Anterior cingulate cortex (tissue), 58 donors: ENCODE measurements at places on chromosomes 1 and 21.

DNA sequence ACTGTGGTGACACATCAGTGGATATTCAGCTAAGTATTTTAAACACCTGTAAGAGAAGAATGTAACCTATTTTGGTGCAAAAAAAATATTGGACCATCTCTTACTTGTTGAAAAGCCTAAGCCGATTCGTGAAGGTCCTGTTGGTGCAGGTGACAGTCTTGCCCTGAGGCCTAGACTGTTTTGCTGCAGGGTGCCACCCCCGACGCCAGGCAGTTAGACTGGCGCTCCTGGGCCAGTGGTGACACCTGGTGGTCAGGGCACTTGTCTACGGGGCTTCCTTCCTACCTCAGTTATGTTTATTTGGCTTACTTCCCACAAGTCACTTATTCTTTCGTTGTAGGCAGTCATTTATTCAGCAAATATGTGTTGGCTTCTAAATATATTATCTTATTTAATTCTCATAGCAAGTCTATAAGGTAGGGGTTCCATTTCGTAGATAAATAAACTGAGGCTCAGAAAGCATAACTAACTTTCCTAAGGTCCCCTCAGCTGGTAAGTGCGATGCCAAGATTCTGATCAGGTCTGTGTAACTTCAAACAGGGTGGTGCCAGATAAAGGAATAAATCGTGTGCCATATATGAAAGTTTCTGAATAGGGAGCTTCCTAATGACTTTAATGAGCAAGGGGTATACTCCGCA, 1.9 kb downstream of the EEIG2 start:
- peak; percentile 17 for DNase-seq

DNA sequence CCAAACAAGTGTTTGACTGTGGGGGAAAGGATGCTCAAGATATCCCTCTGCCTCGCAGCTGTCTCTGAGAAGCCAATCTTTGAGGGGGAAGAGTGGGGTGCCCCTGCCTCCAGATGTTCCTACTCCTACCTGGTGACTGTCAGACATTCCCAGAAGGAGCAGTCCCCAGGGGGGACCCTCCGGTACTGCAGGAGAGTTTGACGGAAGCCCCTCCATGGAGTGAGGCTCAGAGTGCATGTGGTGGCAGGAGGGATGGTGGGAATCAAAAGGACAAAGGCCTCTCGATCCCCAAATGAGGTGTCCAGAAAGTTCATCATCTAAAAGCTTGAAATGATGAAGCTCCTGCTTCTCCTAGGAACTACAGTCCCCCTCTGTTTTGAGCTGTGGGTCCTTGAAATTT, 5.3 kb downstream of the SLC27A3 start:
- no peak for DNase-seq

- DNase-seq: no peak
These were observed 62.6 kb downstream of the ABL2 start for GRCh38 chr1:179166663-179167417.

GRCh38 chr1:156368157-156368658, 803 bp upstream of the RHBG start:
- DNase-seq: no peak

DNA sequence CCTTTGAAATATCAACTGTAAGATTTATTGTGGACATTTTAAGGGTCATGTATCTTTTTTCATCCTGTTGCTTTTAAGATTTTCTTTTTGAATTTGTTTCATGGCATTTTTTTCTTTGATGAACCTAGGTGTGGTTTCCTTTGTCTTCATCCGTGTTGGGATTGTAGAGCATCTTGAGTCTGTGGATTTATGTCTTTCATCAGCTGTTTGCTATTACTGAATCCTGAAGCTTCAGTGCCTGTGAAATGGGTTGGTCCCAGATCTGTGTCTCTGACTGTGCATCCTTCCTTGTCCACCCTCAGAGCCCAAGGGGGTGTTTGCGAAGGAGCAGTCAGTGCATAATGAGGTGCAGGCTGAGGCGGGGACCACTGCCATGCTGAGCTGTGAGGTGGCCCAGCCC, 37.3 kb downstream of the OBSCN start:
- DNase-seq: no peak

DNA sequence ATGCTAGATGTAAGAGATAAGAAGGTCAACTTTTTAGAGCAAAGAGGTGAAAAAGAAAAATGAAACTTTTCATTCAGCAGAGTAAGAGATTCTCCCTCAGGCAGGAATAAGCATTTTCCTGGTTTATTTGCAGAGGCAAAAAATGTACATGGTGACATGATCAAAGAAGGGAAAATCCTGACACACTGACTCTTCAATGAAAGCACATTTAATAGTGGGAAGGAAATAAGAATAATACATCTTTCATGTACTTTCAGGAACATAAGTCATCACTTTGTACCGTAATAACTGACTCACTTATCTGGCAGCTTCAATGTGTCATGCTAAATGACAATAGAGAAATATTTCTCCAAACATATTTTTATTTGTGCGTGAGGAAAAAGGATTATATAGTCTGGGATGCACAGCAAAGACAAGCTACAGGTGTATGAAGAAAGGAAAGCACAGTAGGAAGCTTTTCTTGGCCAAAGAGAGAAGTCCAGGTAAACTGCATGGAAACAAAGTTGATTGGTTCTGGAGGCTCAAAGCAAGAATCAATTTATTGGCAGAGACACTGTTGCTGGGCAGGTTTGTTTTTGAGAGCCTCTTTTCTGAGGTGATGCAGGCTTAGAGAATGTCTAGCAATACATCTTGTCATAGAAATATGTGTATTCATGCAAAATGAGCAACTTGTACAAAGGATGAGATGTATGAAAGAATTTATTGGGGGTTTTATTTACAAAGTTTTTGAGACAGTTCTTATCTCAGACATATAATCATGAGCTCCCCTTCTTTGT, 1409.0 kb downstream of the PLA2G4A start:
- DNase-seq: no peak

DNA sequence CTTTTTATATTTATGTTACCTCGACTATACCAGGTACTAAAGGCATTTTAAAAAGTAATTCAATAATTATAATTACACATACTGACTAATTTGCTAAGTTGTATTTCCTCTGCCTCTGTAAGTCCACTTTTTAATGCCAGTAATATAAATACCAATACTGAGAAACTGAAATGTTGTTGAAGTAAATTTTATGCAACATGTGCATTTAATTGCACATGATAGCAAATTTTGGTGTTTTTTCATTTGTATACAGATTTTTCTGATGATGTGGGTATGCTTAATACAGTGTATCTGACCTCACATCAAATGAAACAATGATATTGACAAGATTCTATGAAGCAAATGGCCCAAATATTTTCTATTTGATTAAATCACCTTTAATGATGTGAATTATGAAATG, 1531.6 kb downstream of the KCNT2 start:
- no peak for DNase-seq

DNA sequence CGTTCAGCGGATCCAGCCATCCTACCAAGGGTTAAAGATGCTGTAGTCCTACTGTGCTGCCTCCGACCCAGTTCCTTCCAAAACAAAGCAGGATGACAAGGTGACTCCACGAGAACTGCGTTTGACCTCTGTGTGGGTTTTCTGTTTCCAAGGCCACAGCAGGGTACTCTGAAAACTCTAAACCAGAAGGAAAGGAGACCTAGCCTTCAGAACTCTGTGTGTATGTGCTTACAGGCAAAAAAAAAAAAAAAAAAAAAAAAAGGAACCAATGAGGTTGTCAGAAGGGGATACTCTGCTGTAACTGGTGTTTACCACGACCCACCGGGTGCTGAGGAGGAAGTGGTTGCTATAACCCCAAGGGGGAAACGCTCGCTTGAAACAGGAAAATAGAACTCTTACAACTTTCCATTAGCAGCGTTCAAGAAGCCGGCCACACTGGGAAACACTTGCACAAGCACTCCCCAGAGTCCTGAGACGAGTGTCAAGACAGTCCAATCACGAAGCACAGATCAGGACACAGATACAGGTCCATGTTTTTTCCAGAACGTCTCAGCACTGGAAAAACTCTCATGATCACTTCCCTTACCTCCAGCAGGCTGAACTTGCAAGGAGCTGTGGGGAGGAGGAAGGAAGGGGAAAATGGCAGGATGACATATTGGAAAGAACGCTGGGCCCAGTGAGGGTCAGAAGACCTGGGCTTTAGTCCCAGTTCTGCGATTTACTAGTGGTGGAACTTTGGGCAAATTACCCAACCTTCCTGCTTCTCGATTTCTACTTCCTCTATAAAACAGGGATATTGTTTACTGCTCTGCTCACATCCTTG, 64.0 kb downstream of the ITPKB start:
- DNase-seq: no peak

- DNase-seq: no peak
These were observed 29.0 kb downstream of the SOAT1 start for GRCh38 chr1:179322557-179322956.

DNA sequence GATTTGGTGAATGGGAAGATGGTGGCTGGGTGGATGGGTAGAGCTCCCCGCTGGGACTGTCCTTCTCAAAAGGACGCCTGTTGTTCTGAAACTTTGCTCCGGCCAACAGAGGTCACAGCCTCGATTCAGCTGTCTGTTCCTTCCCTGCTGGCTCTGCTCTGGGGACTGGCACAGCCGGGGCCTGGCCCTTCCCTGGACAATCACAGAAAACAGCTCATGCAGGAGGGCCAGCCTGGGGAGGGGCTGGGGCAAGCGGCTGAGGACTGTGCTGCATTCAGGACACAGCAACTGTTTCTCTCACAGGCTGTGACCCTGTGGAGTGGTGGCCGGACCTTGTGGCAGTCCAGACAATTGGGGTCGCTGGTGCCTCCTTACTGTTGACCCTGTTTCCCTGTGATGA, 110.7 kb upstream of the TMEM51 start:
- peak; percentile 83 for DNase-seq

GRCh38 chr1:9321480-9321849, 28.8 kb downstream of the SPSB1 start:
- no peak for DNase-seq

DNA sequence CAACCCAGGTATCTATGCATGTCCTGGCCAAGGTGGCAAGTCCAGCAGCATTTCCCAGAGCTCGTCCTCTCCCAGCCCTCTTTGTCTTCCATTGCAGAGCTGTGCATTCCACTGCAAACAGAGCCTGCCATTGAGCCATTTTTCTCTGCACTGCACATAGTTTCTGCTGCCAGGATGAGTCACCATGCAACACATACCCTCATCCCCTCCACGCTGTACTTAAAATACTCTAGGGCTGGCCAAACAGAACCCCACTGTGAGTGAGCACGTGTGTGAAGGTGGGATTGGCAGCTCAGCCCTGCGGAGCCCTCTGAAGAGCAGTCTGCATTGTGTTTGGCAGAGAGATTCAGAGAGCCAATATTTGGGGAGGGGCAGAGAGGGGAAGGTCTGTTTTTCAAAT, 3.9 kb upstream of the ATP1B1 start:
- peak; percentile 75 for DNase-seq

DNA sequence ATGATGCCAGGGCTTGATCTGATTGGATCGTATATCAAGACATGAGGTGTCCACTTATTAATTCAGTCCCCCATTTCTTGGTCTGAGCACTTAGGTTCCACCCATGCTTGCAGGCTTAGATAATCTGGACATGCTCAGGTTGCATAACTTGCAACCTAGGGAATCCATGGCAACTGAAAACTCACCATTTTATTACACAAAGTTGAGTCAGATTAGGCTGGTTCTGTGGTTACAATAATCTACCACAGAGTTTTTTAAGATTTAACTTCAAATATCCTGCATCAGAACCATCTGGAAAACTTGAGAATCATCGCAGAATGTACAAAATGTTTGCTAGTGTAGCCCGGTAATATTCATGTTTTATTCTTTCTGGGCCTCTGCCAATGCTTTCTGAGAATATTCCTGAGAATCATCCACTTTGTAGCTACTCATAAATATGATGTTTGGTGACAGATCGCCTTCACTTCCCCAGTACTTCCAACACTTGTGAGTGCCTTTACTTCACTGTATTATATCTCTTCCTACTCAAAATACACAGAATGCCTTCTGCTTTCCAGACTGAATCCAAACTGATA, 707.2 kb upstream of the ADAMTS5 start:
- DNase-seq: no peak

GRCh38 chr21:36976882-36977651, 10.6 kb upstream of the HLCS start:
- DNase-seq: no peak

GRCh38 chr1:11746795-11747487, 11.0 kb downstream of the AGTRAP start:
- no peak for DNase-seq

GRCh38 chr1:34828611-34829010, 30.9 kb downstream of the SMIM12 start:
- no peak for DNase-seq

- no peak for DNase-seq
These were observed 1.9 kb upstream of the IL24 start for GRCh38 chr1:206895325-206895724.

GRCh38 chr1:29002792-29003191, 88.4 kb downstream of the EPB41 start:
- no peak for DNase-seq

GRCh38 chr1:3533067-3534048, 78.0 kb downstream of the MEGF6 start:
- no peak for DNase-seq

- DNase-seq: no peak
These were observed 97.3 kb downstream of the SUSD4 start for GRCh38 chr1:223266632-223267172.

DNA sequence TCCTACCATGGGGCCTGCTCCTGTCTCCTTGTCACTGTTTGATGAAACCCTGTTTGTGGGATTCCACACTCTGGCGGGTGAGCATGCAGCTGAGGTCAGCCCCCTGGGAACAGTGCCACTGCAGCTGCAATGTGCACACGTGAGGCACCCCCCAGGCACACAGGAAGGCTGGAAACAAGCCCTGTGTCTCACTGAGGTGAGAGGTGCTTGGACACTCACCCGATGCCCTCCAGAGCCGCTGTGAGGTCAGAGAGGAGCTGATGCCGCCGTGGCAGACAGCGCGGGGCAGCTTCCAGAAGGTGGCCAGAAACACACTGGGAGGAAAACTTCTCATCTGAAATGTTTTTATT, 49.7 kb downstream of the SLX9 start:
- DNase-seq: no peak
